Stimulated activated CD8-positive, alpha-beta memory T cell treated with anti-CD3 and anti-CD28 coated beads, Interleukin-7, amount 100 ng/mL, for 48 hours (primary cell): ENCODE measurements at places on chromosomes 16 and 17.

DNA sequence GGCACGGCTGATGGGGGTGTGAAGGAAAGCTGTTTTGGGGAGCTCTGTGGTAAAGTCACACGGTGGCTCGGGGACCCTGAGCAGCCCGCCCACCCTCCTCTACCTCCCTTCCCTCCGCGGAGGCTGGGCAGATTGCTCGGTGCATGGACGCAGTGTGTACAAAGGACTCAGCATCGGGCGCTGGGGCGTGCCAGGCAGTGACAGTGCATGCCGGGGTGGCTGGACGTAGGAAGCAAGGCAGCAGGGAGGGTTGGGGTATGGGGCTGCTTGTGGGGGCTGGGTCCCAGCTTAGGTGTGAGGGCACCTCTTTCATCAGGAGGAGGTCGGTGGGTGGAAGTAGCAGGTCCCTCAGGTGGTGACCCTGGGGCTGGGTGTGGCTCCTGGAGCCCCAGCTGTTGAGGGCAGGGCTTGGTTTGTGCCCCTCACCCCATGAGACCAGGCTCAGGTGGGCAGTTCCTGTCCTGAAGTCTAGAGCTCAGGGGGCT lies 159.9 kb upstream of the GSE1 start:
- no peak for DNase-seq

DNA sequence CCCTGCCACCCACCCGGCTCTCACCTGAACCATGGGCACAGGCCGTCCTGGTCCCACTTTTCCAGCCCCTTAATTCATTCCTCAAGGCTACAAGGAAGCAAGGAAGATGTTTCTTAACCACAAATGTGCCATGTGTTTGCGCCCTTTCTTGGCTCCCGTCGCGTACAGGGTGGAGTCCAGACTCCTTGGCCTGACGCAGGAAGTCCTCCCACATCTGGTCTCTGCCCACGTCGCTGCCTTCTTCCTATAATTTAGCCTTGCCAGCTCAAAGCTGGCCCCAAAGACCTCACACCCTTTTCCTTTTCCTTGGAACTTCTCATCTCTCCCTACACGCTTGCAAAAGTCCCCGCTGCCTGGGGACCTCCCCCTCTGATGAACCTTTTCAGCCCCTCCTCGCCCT lies 38.8 kb upstream of the BHLHA9 start:
- DNase-seq, result no peak

DNA sequence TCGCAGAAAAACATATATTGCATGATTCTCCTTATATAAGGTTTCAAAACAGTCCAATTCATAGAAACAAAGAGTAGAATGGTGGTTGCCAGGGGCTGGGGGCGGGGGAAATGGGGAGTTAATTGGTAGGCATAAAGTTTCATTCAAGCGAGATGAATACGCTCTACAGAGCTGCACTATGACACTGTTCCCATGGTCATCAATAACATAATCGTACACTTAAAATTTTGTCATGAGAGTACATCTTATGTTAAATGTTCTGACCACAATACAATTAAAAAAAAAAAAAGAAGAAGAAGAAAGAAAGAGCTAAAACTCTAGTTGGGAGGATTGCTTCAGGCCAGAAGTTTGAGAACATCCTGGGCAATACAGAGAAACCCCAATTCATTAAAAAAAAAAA lies 5.1 kb downstream of the PIP4K2B start:
- DNase-seq, result no peak

GRCh38 chr16:78829280-78829679 lies 729.8 kb downstream of the WWOX start:
- no peak for DNase-seq

DNA sequence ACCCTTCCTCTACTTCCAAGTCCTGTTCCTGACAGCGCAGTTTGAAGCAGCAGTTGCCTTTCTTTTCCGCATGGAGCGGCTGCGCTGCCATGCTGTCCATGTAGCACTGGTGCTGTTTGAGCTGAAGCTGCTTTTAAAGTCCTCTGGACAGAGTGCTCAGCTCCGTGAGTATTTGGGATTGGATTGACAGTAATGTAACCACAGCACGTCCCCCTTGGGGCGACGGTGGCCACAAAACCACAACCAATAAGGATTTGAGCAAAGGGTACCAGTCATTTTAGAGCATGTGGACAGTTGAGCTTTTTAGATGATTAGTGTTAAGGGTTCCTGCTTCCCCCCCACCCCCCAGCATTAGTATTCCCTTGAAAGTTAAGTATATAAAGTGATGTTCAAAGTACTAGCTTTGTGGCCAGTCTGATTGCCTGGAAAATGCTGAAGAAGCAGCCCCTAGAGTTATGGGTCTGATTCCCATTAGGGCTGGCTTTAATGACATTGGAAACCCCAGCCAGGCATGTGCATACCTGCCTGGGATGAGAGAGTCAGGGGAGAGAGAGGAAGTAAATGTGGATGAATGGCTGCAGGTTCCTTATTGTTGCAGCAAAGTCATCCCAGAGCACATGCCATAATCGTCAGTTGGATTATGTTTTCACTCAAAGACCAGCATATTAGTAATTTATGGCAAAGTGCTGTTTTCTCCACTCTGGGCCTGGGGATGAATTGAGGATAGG lies 31.6 kb upstream of the SLC12A3 start:
- DNase-seq, result no peak
